Stimulated activated CD8-positive, alpha-beta memory T cell treated with anti-CD3 and anti-CD28 coated beads, Interleukin-2, amount 100 ng/mL, for 1 hour (primary cell): ENCODE measurements at places on chromosomes 3 and 15.

DNA sequence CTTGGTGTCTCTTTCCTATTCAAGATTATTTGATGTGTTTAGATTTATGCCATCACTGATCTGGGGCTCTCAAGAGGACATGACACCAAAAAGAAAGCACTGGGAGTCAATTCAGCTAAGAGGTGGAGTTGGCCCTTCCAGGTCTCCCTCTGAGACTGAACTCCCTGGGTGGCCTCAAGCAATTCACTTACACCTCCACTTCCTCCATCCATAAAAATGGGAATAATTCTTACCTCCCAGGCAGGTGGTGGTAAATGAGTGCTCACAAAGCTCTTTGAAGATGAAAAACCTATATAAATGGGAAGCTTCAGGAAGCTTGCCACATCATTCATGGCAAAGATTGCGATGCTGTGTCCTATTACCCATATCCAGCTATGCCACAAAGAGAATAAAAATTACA is 59.2 kb upstream of the ICE2 start:
- DNase-seq = no peak

DNA sequence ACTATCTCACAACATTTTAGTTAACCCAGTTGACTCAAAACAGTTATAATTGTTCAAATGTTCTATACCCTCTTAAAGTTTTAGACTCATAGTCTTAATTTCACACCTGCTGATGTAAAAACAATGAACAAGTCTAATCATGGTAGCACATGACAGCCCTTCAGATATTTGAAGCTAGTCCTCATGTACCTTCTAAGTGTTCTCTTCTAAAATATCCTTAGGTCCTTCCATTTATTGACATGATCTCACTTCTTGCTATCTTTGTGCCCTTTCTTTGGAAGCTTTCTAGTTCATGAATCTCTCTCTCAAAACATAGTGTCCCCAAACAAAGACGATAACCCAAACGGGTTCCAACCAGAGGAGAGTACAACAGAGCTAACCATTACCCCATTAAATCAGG is 363.1 kb downstream of the MECOM start:
- DNase-seq = no peak

DNA sequence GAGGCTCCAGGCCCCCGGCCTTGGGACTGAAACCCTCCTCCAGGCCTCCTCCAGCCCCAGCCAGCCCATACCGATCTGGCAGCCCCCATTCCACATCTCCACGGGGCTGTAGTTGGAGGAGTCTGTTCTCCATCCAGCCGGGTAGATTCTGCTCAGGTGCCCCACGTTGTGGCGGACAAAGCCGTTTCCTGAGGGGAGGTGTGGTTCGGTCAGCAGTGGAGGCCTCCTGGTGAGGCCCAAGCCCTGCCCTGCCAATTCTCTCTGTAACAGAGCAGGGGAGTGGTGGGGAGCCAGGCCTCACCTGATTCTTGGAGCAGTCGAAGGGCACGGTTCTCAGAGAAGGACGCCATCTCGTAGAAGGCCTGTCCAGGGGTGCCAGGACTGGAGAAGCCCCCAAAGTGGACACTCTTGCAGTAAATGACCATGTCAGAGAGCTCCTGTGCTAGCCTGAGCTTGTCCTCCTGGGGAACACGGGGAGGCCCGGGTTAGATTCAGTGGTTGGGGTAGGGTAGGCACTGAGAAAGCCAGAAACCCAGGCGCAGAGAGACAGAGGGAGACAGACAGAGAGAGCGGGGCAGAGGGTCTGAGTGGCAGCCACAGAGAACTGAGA is 18.5 kb downstream of the VILL start:
- DNase-seq = no peak

DNA sequence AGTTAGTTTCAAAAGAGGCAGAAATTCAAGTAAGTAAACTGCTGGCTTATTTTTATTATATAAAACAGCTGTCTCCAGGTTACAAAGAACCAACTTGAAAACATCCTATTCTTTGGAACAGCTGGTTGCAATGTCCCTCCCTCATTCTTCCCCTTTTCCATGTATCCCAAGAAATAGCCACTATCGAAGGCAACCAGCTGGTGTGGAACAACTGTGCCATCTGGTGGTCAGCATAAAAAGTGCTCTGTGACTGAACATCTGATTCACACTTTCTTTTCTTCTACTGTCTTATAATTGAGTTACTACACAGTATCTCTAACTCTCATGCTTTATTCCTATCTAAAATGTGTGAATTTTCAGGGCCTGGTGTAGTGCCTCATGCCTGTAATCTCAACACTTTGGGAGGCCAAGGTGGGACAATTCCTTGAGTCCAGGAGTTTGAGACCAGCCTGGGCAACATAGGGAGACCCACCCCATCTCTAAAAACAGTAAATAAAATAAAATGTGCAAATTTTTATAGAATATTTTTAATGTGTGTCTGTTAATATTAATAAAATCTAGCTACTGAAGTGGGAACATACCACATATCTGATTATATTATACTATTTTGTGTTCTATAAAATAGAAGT is 9.6 kb downstream of the OSBPL11 start:
- no peak for DNase-seq

- no peak for DNase-seq
Measured at GRCh38 chr15:101664303-101664913, 12.2 kb upstream of the TM2D3 start.

- no peak for DNase-seq
Measured at GRCh38 chr15:72919936-72920465, 132.3 kb upstream of the NEO1 start.

DNA sequence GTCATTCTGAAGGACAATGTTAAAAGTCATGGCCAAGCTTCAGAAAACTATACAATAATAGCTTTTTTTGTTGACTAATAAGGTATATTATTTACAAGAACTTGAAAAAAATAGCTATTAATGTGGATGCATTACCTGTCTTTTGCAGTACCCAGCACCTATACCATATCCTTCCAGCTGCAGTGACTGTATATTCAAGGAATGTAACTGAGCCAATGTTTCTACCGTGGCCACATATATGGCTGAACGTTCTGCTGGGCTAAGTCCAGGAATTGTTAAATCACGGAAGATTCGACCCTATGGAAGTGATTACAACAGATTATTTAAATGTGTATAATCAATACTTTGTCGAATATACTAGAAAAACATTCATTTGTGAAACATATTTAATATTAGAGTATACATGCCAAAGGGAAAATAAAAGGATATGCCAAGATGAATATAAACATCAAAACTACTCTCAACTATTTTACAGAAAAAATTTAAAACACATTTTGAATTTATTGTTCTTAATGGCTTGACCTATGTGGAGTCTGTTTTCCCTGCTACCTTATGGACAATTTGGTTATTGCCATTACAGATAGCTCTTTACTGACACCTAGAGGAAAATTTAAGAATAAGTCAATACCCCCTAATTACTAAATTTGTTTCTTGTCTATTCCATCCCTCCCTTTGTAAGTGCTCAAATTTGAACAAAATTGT is 17.6 kb downstream of the ACAD11 start:
- no peak for DNase-seq

GRCh38 chr3:32758375-32758753 is 59.4 kb upstream of the TRIM71 start:
- no peak for DNase-seq
